ENCODE measurements at places on chromosomes 5 and 9.

DNA sequence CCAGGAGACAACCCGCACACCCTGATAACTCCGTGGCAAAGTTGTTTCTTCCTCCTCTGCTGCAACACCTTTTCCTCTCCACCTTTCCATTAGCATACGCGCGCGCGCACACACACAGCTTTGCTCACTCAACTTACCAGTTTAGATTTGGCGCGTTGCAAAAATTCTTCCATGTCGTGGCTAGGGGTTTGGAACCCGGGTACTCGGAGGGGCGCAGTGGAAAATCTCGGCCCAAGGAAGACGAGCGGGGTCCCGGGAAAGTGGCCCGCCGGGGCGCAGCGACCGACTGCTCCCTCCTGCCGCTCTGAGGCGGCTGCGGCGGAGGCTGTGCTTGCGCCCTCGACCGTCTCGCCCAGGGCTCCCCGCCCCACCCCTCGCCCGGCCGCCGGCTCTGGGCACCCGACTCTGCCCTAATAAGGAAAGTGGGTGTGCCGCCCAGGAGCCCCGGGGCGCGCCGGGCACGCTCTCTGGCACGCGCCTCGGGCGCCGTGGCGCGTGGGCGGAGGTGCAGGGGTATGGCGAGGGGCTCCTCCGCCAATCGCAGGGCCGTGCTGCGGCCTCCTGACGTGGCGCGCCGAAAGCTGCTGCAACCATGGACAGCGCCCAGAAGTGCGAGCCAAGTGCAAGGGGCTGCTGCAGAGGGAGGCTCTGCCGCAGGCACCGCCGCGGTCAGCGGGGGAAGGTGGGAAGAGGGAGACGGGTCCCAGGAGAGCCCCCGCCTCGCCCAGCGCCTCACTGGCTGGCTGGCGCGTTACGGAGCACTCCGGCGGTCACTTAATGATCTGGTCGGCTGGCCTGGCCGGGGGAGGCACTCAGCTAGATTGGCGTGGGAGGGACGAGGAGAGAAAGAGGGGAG is at the start of gene PRUNE2:
Gene PRUNE2, minus strand, starts transcription at position 324 of the 856 bp plus-strand sequence. Its CDS starts 151 bp downstream, at position 173.
- peak; percentile 98 for DNase-seq

DNA sequence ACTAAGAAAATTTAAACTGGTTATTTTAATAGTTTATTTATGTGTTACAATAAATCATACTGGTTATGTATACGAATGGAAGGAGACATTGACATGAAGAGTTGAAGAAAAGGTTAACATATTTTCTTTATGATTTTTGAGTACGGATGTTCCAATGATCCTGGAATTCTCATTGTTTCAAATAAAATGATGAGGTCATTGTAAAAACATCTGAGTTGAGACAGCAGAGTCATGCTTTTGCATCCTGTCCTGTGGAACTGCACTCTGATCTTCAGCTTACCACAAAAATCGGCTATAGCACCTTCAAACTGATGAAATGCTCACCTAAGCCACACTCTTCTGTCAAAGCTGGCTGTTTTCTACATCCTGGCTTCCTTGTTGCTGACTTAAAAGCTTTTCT is 67.8 kb downstream of the PTCD2 start:
- DNase-seq = no peak

GRCh38 chr5:44727100-44727499 is 81.6 kb upstream of the MRPS30 start:
- DNase-seq = no peak

DNA sequence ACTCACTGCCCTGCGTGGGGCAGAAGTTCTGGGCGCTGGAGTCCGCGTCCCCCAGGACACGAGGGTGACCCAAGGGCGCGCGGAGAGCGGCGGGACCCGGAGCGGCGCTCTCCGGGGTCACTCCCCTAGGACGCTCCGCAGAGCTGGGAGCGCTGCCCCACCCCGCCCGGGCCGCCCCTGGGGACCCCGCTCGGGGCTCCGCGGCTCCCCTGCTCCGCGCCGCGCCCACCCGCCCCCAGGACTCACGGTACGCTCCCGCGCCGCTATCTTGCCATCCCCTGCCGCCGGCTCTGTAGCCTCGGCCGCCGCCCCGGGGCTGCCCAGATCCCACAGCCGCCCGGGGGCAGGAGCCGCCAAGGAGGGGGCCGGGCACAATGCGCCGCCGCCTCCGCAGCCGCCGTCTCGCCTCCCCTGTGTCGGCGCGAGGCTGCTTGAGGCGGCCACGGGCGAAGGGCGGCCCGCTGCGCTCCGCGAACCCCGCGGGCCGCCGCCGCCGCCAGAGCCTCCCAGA is 303 bp downstream of the LIFR start:
- DNase-seq = peak; percentile 60

DNA sequence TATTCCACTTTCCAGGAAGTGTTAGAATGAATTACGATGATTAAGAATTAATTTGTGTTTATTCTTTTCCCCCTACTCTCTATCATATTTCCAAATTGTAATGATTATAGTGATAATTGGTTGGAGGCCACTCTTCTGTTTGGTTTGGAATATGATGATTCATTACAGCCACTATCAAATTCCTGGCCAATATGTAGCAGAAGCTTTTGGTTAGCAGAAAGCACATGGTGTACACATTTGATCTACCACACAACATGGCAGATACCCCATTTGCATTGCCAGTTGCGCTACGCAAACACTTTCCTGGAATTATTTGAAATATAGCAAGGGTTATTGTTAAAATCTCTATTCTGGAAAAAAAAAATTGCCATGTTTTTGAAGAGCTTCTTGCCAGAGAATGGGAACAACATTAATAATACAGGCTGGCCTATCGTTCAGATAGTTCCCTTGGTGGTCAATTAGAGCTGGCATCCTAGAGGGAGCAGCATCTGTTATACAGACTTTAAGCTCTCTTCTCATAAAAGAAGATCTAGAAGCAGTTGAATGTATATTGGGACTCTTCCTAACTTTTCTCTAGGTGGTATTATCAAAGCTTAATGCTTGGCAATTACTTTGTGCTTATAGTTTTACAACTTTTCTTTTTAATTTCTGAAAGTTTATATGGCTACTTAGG is 455.0 kb upstream of the ACTBL2 start:
- no peak for DNase-seq

GRCh38 chr9:32704343-32704742 is 68.9 kb upstream of the TAF1L start:
- DNase-seq = no peak

DNA sequence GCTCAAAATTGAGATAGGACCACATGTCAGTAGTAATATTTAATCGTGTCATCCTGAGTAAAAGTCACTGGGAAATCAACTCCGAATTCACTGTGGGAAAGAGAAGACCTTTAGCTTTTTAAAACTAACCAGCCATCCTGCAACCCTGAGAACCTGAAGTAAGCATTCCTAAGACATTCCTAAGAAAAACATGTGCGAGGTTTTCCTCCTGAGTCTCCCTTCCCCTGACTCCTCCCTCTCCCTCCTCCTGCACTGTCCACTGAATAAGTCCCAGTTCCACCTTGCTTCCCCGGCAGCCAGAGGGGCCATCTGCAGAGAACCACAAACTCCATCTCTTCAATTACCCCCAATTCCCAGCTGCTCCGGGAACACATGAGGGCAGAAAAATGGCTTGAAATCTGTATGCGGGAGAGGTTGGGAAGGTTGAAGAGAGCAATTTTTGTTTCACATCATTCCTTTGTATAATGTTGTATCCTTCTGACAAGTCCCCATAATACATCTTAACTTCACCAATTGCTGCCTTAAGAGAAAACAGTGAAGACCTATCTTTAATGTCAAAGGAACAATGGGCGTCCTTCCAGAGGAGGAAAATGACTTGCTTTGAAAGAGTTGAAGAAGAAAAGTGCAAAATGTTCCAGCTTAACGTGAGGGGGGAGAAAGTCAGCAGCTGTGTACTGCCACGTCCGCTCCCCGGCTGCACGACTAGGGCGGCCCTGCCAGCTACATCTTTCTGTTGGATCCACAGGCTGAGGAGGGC is 186.3 kb downstream of the ZNF462 start:
- DNase-seq = peak; percentile 80

- DNase-seq = no peak
Observed at GRCh38 chr9:31347082-31347617, 1037.3 kb upstream of the ACO1 start.

- DNase-seq = no peak
Observed at GRCh38 chr5:53476531-53477480, 3.6 kb upstream of the FST start.

GRCh38 chr9:28341913-28342312 is 768.6 kb upstream of the C9orf72 start:
- no peak for DNase-seq

DNA sequence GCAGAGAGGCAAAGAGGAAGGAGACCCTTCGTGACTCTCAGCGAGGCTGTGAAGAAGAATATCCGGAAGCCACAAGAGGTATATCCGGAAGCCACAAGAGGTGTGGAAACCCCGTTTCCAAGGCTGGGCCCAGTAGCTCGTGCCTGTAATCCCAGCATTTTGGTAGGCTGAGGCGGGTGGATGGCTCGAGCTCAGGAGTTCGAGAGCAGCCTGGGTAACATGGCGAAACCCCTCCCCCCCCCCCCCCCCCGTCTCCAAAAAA is 612 bp upstream of the BBLN start:
- DNase-seq = no peak

- DNase-seq = no peak
Observed at GRCh38 chr9:99130069-99130468, 25.2 kb downstream of the TGFBR1 start.

Measured in islet precursor cell (in vitro differentiated cells).